ENCODE measurements at places on chromosomes 13 and 19. TPM values are rescaled to one million over a fixed set of nuclear protein-coding genes. Genes with fewer than 3 reads are reported as not detected.

DNA sequence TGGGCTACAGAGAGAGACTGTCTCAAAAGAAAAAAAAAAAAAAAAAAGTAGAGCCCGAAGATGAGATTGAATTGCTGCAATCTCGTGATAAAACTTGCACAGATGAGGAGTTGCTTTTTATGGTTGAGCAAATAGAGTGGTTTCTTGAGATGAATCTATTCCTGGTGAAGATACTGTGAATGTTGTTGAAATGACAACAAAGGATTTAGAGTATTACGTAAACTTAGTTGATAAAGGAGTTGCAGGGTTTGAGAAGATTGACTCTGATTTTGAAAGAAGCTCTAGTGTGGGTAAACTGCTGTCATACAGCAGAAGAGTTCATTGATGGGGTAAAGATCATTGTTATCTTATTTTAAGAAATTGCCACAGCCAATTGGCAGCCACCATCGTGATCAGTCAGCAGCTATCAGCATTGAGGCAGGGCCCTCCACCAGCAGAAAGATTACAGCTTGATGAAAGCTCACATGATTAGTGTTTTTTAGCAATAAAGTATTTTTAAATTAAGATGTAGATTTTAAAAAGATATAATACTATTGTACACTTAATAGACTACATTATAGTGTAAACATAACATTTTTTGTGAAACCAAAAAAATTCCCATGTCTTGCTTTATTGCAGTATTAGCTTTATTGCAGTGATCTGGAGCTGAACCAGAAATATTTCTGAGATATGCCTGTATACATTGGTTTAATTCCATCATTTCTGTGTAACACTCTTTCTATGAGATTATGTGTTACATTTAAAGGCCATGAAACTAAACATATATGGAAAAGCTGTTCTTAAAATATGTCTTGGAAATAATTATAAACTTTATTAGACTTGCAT lies 43.1 kb downstream of the ZMYM2 start:
- H3K36me3 ChIP-seq = peaks cover 5% of the 10 kb centered on the region
- H3K4me3 ChIP-seq = no peak overlapping the region
- no peak overlapping the region for H3K27ac ChIP-seq
- no peak for DNase-seq

GRCh38 chr13:67554286-67554685 lies 324.1 kb upstream of the PCDH9 start:
- no peaks in the 10 kb centered on the region for H3K36me3 ChIP-seq
- no peak overlapping the region for H3K27ac ChIP-seq
- H3K4me1 ChIP-seq = no peaks in the 10 kb centered on the region
- no peaks in the 10 kb centered on the region for H3K27me3 ChIP-seq
- DNase-seq = no peak

DNA sequence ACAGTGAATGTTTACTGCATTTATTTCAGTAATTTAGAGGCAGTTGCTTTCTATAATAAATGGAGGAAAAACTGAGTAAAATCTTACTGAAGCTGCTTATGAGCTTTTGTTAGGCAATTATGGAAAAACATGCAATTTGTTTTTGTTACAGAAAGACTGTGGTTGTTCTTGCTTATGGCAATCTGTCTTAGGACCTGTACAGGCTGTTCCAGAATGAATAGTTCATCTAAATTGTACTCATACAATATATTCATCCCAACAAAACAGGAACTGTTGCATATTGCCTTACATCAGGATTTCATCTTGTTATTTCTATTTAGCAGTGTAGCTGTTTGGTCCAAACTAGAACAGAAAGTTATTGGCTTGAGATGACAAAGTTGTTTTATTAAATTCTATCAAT lies 199.2 kb downstream of the NALCN start:
- no peaks in the 10 kb centered on the region for H3K36me3 ChIP-seq
- H3K4me3 ChIP-seq = no peak overlapping the region
- no peaks in the 10 kb centered on the region for H3K4me1 ChIP-seq
- DNase-seq = no peak
- H3K27me3 ChIP-seq = no peaks in the 10 kb centered on the region

GRCh38 chr13:23468811-23469210 lies 35.3 kb upstream of the SACS start:
- DNase-seq = no peak
- no peak overlapping the region for H3K27ac ChIP-seq
- H3K27me3 ChIP-seq = no peaks in the 10 kb centered on the region
- H3K36me3 ChIP-seq = no peaks in the 10 kb centered on the region

GRCh38 chr19:2721570-2722540 lies 683 bp upstream of the DIRAS1 start:
- no peak overlapping the region for H3K27ac ChIP-seq
- peak overlapping the region; percentile 14 for H3K4me3 ChIP-seq
- H3K27me3 ChIP-seq = no peaks in the 10 kb centered on the region
- no peaks in the 10 kb centered on the region for H3K36me3 ChIP-seq
- no peak for DNase-seq

DNA sequence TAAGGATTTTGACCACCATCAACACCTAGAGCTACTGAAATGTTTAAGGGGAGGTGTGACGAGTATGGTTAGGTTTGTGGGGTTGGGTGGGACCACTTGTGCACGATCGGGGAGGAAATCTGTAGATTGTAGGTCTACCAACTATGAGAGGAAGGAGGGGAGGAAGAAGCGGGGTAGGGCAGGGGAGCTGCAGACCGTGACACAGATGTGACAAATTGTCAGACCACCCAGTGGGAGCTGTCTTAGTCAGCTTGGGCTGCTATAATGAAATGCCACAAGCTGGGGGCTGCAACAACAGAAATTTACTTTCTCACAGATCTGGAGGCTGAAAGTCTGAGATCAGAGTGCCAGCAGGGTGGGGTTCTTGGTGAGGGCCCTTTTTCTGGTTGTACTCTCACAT lies 62.2 kb upstream of the ARGLU1 start:
- no peak for DNase-seq
- no peaks in the 10 kb centered on the region for H3K4me1 ChIP-seq
- H3K36me3 ChIP-seq = no peaks in the 10 kb centered on the region
- H3K4me3 ChIP-seq = no peak overlapping the region

DNA sequence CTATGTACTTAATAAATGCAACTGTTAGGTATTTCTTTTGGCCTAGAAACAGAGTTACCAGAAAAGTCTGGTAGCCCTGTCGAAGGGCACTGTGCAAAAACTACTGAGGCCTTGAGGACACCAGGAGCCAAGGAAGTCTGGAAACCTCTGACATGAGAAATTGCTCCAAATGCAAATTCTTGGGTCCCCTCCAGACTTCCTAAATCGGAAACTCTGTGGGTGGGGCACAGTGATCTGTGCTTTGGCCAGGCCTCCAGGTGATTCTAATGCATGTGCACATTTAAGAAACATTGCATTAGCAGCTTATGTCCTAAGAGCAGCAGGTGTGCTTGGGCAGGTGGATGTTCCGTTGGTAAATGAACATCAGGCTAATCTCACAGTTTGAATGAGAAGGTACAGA lies 50.0 kb downstream of the STARD13 start:
- DNase-seq = no peak
- no peak overlapping the region for H3K4me3 ChIP-seq
- H3K27me3 ChIP-seq = no peaks in the 10 kb centered on the region
- peaks cover 3% of the 10 kb centered on the region for H3K4me1 ChIP-seq
- no peak overlapping the region for H3K27ac ChIP-seq
- no peaks in the 10 kb centered on the region for H3K36me3 ChIP-seq

GRCh38 chr19:40270362-40271089 lies 14.6 kb downstream of the AKT2 start:
- no peak overlapping the region for H3K4me3 ChIP-seq
- H3K27ac ChIP-seq = no peak overlapping the region
- no peaks in the 10 kb centered on the region for H3K36me3 ChIP-seq

GRCh38 chr13:33274264-33274663 lies 11.3 kb downstream of the STARD13 start:
- H3K36me3 ChIP-seq = no peaks in the 10 kb centered on the region
- no peak overlapping the region for H3K4me3 ChIP-seq
- H3K4me1 ChIP-seq = peaks cover 34% of the 10 kb centered on the region
- H3K27me3 ChIP-seq = no peaks in the 10 kb centered on the region

- no peaks in the 10 kb centered on the region for H3K4me1 ChIP-seq
- DNase-seq = no peak
- H3K27me3 ChIP-seq = no peaks in the 10 kb centered on the region
- H3K27ac ChIP-seq = no peak overlapping the region
Measured at GRCh38 chr13:51067706-51068105, 43.4 kb downstream of the C13orf42 start.

DNA sequence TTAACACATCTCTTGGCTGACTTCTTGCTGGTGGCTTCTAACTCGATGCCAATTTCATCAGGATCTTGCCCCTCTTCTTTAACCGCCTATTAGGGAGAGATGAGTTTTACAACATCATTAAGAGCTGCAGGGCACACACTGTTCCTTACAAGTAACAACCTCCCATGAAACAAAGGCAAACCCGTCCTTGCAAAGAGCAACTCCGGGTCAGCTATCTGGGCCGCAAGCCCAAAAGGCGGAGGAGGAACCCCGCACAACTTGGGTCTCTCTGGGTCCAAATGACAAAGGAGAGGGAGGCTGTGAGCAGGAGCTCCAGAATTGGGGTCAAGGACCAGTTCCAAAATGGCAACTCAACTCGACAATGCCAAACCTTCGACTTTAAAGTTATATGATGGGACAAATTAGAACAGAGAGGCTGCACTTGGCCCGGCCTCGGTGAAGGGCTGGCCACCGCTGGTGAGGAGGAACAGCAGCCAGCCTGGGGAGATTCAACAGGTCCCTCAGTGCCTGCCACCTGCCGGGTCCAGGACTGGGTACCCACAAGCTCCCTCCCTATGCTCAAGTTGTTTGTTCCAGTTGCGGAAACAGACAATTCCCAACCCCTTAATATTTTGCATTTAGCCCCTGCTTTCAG lies 1.1 kb downstream of the SAFB2 start:
- H3K36me3 ChIP-seq = no peaks in the 10 kb centered on the region
- peak overlapping the region; percentile 94 for H3K27ac ChIP-seq
- peak overlapping the region; percentile 97 for H3K4me3 ChIP-seq
- peaks cover 37% of the 10 kb centered on the region for H3K4me1 ChIP-seq

DNA sequence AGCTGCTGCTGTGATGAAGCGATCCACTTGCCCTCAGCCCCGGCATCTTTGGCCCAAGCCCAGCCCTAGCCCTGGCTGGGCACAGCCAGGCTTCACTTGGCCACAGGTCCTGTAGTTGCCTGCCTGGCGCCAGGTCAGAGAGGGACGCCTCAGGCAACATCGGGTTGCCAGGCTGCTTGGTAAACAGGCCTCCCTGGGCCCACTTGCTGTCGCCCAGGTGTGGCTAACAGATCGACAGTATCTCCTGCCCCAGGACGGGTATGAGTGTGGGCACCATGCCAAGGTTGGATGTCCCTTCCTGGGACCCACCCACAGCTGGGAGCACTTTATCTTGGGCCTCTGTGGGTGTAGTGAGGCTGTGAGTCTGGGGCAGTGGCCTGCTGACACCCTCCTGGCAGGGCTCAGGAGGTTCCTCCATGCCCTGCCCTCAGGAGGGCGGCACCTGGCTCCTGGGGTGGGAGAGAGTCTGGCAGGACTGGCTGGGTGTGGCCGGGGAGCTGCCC lies 27.8 kb downstream of the CARM1 start:
- peaks cover 7% of the 10 kb centered on the region for H3K4me1 ChIP-seq
- no peak overlapping the region for H3K4me3 ChIP-seq
- DNase-seq = peak; percentile 86
- peak overlapping the region; percentile 78 for H3K27ac ChIP-seq
- no peaks in the 10 kb centered on the region for H3K27me3 ChIP-seq

DNA sequence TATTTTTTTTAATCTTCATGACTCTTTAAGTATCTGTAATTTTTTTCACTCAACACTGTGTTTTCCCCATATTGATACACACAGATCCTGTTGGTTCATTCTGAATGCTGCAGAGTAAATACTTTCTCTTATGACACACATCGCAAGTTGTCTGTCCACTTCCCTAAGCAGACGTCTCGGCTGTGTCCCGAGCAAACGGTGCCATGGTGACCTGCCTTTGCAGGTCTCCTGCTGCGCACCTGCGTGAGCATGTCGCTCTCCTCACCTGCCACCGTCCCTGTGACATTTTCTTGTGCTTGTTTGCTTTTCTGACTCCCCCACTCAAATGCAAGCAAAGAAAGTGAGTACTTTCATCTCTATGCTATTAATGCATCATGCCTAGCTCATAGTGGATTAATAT lies 57.8 kb downstream of the CCDC70 start:
- H3K27me3 ChIP-seq = no peaks in the 10 kb centered on the region
- no peaks in the 10 kb centered on the region for H3K36me3 ChIP-seq
- H3K4me3 ChIP-seq = no peak overlapping the region
- DNase-seq = no peak

DNA sequence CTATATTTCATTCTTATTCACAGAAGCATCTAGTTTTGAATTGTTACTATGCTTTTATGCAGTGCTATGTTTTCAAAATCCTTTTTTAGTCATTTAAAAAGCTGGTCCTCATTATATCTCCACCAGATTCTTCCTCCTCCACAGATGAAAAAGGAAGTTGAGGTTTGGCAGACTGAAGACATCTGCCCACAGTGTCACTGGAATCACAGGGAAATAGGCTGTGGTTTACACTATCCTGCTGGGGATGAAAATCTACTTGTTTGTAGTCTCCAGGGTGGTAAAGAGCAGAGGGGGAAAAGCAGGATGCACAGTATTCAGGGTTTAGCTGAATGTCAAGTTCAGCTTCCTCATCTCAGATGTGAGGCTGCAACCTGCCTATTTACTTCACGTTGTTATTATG lies 351.2 kb downstream of the DNAJC15 start:
- no peaks in the 10 kb centered on the region for H3K27me3 ChIP-seq
- no peak for DNase-seq
- peaks cover 6% of the 10 kb centered on the region for H3K4me1 ChIP-seq
- H3K36me3 ChIP-seq = no peaks in the 10 kb centered on the region
- no peak overlapping the region for H3K4me3 ChIP-seq

GRCh38 chr13:80058626-80059025 lies 282.3 kb downstream of the SPRY2 start:
- no peak overlapping the region for H3K27ac ChIP-seq
- H3K27me3 ChIP-seq = no peaks in the 10 kb centered on the region
- H3K4me1 ChIP-seq = no peaks in the 10 kb centered on the region
- no peaks in the 10 kb centered on the region for H3K36me3 ChIP-seq
- no peak for DNase-seq
- H3K4me3 ChIP-seq = no peak overlapping the region

GRCh38 chr13:106616729-106617128 lies 48.8 kb upstream of the ARGLU1 start:
- no peak for DNase-seq
- H3K27me3 ChIP-seq = no peaks in the 10 kb centered on the region
- no peaks in the 10 kb centered on the region for H3K36me3 ChIP-seq
- no peak overlapping the region for H3K4me3 ChIP-seq
- peaks cover 3% of the 10 kb centered on the region for H3K4me1 ChIP-seq

- no peak for DNase-seq
- no peak overlapping the region for H3K27ac ChIP-seq
- H3K4me1 ChIP-seq = no peaks in the 10 kb centered on the region
- H3K27me3 ChIP-seq = no peaks in the 10 kb centered on the region
- H3K4me3 ChIP-seq = no peak overlapping the region
Measured at GRCh38 chr19:54343868-54344267, 4.9 kb upstream of the LILRA4 start.

GRCh38 chr19:44212250-44212865 lies at the start of gene ZNF227:
Gene ZNF227 (plus strand): TSS chr19:44212532. CDS start chr19:44217793, 5,261 bp downstream.
- peak within 1 kb of the TSS; percentile 83 for H3K27ac ChIP-seq
- peak within 1 kb of the TSS; percentile 36 for H3K4me3 ChIP-seq
- DNase-seq = peak; percentile 91
- no peaks in the 10 kb centered on the region for H3K36me3 ChIP-seq
- H3K4me1 ChIP-seq = peaks cover 5% of the 10 kb centered on the region

Gene MBD3L2
- total RNA-seq = not detected

Gene AMER2
- not detected for total RNA-seq

Gene TMEM91
- 4.6 TPM for total RNA-seq

Gene GPC6
- total RNA-seq = 0.76 TPM

Gene CEACAM16
- total RNA-seq = 0.16 TPM

Gene HSPB6
- 16.4 TPM for total RNA-seq

Gene SLC17A7
- 0.13 TPM for total RNA-seq

Gene ZNF627
- 6.7 TPM for total RNA-seq

Gene KLK10
- 0.49 TPM for total RNA-seq
